Astrocyte of the hippocampus (primary cell): ENCODE measurements at places on chromosomes 16 and 17.

GRCh38 chr17:75342996-75343395 is 53.8 kb upstream of the SLC25A19 start:
- no peak for DNase-seq

DNA sequence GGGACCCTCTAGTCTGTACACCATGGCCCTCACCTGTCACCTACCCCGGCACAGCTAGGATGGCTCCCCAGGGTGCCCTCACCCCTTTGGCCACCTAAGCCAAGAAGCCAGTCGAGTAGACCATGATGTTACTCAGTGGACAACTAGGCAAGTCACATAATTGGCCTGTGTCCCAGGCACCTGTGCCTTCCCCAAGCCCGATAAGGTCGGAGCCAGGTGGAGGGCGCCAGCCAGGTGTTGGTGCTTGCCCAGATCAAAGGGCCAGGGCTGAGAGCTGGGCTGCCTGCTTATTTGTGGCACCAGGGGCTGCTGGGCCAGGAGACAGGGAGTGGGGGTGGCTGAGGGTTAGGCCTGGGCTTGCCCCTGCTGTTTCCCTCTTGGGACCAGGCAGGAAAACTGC is 16.8 kb downstream of the SPNS2 start:
- no peak for DNase-seq

DNA sequence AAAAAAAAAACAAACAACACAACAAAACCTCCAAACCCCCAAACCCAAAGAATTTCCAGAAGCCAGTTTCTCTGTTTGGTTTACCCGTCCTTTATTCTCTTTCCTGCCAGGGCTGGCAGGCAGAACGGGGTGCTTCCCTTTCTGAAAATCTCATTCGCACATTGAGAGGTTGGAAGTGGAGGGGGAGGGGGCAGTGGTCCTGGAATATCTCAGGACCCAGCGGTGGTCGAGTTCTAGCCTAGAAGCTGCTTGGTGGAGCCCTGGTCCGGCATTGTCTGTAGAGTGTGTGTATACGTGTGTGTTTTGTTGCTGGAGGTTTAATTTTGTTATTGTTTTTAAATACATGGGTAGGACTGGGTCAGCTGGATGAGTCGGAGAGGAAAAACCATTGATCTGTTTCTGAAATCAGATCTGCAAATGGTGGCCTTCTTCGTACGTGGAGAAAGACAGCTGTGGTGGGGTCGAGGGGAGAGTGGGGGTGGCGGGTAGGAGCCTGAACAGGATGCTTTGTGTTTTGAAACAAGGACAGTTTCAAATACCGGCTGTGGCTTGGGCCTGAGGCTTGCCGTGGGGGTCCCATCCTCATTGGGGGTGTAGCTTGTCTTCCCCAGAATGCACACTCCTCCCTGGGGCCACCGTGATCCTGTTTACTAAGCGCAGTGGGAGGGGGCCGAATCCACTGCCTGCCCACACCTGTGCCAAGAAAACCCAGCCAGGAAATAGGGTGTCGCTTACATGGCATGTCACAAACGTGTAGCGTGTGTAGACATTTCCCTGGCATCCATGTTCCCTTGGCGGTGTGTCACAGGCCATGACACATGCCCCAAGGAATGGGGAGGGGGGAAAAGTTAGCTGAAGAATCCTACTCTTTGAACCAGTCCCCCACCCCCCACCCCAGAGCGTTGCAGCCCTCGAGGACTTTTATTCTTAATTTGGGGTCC is 1.6 kb downstream of the CMIP start:
- peak; percentile 73 for DNase-seq

- no peak for DNase-seq
Observed at GRCh38 chr16:10694830-10695229, at the start of gene TEKT5. Gene TEKT5 (minus strand): TSS chr16:10694930. CDS start chr16:10694873, 57 bp downstream.

DNA sequence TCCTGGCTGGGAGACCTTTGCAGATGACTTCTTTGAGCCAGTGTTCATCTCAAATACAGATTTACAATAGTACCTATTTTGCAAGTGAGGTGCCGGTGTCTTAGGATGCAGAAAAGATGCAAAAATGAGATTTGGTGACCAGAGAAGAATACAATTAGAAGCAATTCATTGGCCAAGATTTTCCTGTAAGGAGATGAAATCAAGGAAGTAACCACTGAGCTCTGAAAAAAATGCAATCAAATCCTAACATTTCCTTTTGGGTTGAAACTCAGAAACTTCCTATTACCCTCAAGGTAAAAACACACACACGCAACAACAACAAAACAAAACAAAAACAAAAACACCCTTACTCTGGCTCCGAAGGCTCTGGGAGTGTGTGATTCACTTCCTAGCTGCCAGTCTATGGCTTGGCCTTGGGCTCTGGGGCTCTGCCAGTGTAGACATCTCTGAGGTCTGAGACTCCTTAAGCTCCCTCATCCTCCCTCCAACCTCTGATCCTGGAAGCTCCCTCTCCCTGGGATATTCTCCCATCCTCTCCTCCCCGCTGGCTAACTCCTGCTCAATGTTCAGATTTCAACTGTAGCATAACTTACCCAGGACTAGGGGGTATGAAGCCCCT is 16.8 kb upstream of the MT4 start:
- peak; percentile 12 for DNase-seq

DNA sequence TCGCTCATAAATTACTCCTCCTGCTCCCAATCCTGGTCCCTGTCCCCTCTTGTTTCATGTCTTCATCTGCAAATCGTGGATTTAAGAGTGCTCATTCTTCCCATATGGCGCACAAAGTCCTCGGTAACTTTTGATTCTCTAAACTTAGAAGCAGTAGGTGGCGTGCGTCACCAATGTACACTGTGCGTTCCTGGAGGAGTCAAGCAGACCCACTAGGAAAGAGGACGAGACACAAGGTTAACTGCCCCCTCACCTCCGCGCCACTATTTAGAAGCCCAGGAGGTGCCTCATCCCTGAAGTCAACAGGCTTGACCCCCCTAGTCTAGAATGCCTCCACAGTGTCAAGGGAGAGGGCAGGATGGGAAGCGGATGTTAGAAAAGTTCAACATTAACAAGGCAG is 2.9 kb downstream of the SLC13A5 start:
- DNase-seq = no peak

DNA sequence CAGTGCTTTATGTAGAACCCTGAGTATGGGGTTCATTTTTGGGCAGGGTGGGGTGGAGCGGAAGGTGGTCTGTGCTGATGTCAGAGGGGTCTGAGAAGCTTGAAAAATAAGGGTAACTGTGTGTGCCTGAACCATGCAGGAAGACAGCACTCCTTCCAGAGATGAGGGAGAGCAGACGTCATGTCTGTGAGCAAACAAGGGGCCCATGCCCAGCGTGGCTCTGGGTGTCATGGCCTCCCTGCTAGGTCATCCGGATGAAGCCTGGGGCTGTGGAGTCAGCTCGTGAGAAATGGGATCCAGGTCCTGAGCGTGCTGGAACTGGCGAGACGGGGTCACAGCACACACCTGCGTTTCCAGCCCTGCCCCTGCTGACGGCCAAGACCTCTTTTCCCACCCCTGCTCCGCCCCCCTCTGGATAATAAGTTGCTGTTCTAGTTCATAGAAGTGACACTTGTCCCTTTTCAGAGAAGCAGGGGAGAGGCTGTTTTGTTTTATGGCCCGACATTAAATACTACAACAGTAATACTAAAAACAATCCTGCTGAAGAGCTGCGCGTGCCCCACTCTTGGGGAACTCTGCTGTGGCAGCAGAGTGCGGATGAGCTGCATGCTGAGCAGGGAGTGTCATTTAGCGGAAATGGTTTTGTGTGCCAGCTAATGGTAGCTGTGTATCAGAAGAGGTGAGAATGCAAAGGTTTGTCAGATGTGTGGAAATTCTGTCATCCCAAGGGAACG is 92.6 kb downstream of the RPTOR start:
- no peak for DNase-seq

GRCh38 chr16:84015399-84015798 is 27.2 kb downstream of the SLC38A8 start:
- DNase-seq = no peak

GRCh38 chr16:65770752-65771151 is 595.7 kb upstream of the CDH5 start:
- DNase-seq = no peak

DNA sequence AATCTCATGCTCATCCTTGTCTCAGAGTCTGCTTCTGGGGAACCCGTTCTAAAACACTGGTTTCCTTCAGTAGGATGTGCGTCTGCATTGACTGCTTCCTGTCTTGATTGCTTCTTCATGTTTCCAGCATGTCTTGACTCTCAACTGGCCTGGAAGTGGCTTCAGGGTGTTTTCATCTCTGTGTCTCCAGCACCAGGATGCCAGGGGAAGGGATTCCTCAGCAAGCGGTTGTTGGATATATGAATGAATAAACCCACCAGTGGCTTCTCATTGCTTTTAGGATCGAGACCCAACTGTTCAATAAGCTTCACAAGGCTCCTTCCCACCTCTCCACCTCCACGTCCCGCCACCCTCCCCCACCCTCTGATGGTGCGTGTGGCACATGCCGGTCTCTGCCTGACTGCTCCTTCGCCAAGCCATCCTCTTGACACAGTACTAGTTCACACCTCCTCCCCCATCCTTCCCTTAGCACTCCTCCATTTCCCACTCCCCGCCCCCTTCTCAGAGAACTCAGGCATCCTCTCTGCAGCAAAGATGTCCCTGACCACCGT is 14.1 kb upstream of the TNS4 start:
- DNase-seq = no peak

GRCh38 chr16:69663846-69664245 is 62.5 kb downstream of the NQO1 start:
- no peak for DNase-seq

GRCh38 chr17:72306037-72306436 is 185.2 kb downstream of the SOX9 start:
- no peak for DNase-seq
